GM04503 (cell line): ENCODE measurements at places on chromosomes 4 and X.

GRCh38 chr4:13907255-13907751 lies 279.8 kb upstream of the BOD1L1 start:
- peak; percentile 98 for DNase-seq

DNA sequence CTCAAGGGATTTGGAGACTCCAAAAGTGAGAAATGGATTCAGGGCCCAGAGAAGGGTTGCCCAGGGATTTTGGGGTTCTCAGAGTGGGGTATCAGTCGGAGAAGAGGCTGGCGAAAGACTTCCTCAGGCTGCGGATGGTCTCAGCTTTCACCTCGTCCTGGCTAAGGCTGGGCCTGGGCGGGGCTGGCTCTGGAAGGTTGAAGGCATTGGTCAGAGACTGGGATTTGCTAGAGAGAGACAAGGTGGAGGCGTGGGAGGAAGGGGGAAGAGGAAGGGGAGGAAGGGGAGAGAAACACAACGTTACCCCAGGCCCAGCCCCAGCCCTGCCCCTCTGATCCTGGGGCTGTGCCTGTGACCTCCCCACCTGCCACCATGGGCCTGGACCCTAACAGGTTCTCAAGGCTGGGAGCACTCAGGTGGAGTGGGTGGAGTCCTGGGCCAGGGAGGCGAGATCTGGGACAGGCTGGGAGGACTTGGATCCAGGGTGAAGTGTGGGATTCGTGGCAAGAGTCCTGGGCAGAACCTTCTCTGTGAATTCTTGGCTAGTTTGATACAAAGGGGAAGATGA lies 9.4 kb upstream of the TIMP1 start:
- no peak for DNase-seq

- no peak for DNase-seq
These were observed 999.2 kb downstream of the ADGRL3 start for GRCh38 chr4:62199291-62199810.

- DNase-seq = no peak
These were observed 580.8 kb upstream of the TENM3 start for GRCh38 chr4:181662383-181662782.

- peak; percentile 79 for DNase-seq
These were observed 14.4 kb upstream of the CXCL8 start for GRCh38 chr4:73725985-73726384.

- no peak for DNase-seq
These were observed 37.1 kb upstream of the ELF2 start for GRCh38 chr4:139214039-139214534.

DNA sequence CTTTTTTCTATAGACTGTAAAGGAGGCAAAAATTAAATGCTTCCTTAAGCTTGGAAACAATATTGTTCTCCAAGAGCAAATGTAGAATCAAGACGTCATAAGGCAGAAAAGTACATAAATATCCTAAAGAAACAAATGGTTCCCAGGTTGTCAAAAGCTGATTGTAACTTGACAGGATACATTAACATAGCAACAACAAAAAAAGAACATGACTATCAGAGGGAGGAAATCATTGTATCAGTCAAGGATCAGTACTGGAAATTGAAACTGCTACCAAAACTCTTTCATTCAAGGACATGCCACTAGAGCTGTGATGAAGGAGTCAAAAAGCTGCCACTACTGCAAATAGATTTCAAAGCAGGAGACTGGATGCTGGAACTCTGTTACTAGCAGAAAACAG lies 168.3 kb downstream of the BTC start:
- DNase-seq = no peak

DNA sequence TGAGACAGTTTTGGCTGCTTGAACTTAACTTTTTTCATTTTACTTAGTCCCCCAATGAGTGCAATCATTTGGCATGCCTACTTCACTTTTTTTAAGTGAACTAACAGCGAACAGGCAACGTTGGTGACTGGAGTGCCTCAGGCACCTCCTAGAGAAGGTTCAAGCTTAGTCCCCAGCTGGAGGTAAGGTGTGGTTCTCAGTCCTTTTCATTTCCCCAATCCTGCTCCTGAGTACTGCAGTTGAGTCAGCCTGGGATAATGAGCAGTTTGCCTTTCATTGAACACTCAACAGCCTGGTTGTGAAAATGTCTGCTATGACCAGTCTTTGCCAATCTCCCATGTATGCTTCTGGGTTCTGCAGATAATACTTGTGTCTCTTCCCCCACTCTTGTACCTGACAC lies 109.5 kb downstream of the CDKL5 start:
- DNase-seq = no peak

- DNase-seq = peak; percentile 91
These were observed 108.5 kb downstream of the ZNF330 start for GRCh38 chr4:141329174-141329569.

DNA sequence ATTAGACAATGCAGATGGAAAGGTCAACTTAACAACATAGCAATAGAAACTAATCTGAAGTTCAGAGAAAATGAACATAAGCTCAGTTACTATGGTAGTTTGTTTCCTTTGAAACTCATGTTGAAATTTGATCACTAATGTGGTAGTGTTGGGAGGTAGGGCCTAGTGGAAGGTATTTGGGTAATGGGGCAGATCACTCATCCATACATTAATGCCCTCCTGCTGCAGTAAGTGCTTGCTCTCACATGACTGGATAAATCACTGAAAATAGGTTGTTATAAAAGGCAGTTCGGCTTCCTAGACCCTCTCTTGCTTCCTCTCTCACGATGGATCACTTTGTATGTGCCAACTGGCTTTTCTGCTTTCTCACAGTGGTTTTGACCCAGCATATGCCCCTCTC lies 567.4 kb upstream of the GALNT7 start:
- no peak for DNase-seq

- no peak for DNase-seq
These were observed 104.9 kb downstream of the PCDH18 start for GRCh38 chr4:137427411-137427810.

GRCh38 chrX:110268886-110269285 lies 49.0 kb downstream of the AMMECR1 start:
- no peak for DNase-seq

DNA sequence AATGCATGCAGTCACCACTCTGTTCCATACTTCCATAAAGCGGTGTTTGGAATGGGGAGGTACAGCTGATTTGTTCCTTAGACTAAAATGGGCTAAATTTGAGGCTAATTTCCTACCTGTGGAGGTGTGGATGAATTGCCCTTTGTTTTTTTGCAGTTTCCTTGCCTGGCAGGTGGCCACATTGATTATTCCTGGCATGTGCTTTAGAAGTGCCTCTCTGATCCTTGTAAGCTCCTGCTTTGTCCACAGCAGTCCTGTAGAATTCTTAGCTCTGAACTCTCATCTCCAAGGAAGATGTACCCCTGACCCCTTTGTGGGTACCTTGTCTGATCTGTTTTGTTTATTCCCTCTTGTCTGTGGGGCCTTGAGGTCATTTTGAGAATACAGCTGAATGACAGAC lies 136.8 kb downstream of the ADGRL3 start:
- DNase-seq = no peak

DNA sequence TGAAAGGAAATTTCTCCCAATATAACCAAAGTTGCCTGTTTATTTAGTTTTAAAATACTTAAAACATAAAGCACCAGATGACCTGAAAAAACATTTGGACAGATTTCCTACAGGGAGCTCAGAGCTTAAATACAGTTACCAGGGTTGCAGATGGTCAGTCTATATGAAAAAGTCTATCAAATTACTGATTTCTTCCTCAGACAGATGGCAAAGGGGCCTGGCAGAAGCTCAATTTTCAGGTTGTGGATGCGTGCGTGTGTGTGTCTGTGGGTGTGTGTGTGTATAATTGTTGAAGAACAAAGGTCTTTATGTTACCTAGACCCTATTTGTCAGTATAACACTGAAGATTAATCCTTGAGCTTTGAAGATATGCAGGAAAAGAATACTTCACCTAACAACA lies 169.4 kb downstream of the MAD2L1 start:
- DNase-seq = no peak

- peak; percentile 60 for DNase-seq
These were observed 6.4 kb downstream of the AMOT start for GRCh38 chrX:112834031-112834845.

DNA sequence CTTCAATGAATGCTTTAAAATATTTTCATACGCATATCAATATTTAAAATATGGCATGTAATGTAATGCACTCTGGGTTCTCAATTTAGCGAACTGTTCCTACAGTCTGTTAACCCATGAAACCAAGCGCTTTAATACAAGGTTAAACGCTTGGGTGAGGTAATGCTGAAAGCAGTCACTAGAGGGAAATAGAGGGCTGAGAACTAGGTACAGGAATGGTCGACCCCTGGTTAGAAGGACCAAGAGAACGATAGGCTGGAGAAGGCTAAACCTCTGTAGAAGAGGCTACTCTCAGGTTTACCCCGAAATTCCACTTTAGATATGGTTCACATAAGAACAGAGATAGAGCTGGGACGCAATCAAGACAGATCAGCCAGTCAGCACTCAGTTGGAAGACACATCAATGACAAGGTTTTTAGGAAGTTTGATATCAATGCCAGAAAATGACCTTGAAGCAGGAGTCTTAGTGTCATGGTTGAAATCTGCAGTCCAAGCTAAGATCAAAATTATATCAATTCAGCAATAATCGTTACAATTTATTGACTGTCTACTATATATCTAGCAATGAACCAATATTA lies 26.9 kb downstream of the ARSJ start:
- DNase-seq = no peak

DNA sequence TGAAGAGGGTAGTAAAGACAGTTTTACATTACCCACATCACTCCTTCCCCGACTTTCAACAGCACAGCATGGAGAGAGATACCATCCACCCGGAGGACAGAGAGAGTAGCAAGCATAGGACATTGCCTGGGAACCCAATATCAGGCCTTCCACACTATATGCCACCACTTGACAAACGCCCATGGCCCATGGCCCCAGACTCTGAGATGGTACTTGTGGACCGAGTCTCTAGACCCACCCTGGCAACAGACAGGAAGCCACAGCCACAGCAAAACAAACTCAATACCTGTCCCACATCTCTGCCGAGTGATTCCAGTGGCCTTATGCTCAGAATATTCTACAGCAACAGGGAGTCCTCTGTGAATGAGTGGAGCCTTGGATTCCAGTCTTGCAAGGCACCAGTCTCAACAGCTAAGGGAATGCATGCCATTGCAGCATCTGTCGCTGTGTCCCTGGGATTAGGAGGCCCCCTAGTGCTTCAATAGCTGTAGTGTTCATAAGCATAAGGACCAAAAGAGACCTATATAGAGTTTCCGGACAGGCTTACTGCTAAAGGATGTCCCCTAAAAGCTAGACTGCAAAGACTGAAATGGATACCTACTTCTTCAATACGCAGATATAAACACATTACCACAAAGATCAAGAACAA lies 14.7 kb upstream of the CT55 start:
- DNase-seq = peak; percentile 7

GRCh38 chrX:130173190-130173895 lies 1.6 kb downstream of the RAB33A start:
- DNase-seq = no peak

DNA sequence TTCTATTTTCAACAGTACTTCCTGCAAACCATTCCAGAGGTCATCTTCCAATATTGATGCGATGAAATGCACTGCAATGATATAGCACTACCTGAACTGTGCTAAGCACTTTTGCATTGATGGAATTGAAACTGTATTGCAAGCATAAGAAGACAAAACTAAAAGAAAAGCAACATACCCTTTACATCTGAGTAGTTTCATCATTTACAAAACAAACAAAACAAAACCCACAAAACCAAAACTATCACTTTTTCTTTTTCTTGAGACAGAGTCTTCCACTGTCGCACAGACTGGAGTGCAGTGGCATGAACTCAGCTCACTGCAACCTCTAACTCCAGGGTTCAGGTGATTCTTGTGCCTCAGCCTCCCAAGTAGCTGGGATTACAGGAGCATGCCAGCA lies 120.1 kb upstream of the NAP1L5 start:
- DNase-seq = no peak

- no peak for DNase-seq
These were observed 1.8 kb downstream of the TBC1D1 start for GRCh38 chr4:37892641-37893040.

DNA sequence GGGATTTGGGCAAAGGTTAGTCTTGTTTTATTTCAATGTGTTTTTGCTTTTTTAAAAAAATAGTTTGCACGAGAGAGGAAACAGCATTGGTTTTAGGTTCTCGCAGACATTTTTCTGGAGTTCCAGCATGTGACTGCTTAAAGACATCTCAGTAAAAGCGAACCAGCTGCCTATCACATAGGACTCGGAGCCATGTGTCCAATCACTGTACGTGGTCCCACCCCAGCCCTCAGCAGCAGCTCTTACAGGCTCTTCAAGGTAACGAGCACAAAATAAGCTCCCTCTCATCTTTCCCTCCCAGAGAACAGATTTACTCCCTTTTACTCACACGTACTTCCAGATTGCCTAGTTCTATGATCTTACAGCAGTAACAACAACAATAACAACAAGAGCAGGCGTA lies 68.7 kb downstream of the MCF2 start:
- DNase-seq = no peak

GRCh38 chrX:63918611-63919010 lies 133.6 kb upstream of the ARHGEF9 start:
- DNase-seq = no peak

- DNase-seq = no peak
These were observed at the start of gene MMRN1 for GRCh38 chr4:89894649-89895550. TSS of gene MMRN1 (plus strand) at chr4:89894854. CDS start at chr4:89894972, 118 bp downstream.

DNA sequence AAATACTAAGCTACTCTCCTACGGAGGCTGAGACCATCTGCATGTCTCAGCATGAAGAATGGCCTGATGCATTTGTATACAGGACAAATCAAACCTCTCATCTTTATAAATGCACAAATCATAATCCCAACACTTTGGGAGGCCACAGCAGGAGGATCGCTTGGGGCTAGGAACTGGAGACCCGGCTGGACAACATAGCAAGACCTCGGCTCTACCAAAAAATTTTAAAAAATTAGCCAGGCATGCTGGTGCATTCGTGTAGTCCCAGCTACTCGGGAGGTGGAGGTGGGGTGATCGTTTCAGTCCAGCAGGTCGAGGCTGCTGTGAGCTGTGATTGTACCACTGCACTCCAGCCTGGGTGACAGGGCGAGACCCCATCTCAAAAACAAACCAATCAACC lies 262.8 kb downstream of the DHRSX start:
- no peak for DNase-seq

GRCh38 chrX:143095321-143095720 lies 69.6 kb downstream of the SPANXN4 start:
- no peak for DNase-seq

GRCh38 chrX:153870791-153871360 lies 15.1 kb downstream of the L1CAM start:
- DNase-seq = no peak

- DNase-seq = no peak
These were observed 13.0 kb downstream of the HCCS start for GRCh38 chrX:11124112-11124511.

DNA sequence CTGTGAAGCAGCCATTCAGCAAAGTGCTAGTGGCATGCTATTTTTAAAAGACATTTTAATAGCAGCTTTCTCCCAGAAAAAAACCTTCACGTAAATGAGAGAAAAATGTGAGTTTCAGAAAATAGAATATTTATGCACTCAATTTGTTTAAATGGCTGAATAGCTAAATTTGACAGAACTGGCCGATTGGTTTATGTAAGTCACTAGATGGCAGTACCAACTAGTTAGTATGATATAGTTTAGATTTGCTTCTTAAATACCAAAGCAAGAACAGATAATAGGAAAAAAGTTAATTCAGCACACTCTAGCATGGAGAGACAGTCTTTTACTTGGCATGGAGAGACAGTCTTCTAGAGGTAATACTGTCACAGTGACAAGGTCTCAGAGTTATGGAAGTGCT lies 250.1 kb downstream of the SNCA start:
- DNase-seq = no peak
